Activated CD4-positive, alpha-beta T cell treated with anti-CD3 and anti-CD28 coated beads, Interleukin-2, amount 10 ng/mL, durations not matched to agents 24 days and 14 days (primary cell): ENCODE measurements at places on chromosomes 4 and X. TPM values are rescaled to one million over a fixed set of nuclear protein-coding genes. Genes with fewer than 3 reads are reported as not detected.

DNA sequence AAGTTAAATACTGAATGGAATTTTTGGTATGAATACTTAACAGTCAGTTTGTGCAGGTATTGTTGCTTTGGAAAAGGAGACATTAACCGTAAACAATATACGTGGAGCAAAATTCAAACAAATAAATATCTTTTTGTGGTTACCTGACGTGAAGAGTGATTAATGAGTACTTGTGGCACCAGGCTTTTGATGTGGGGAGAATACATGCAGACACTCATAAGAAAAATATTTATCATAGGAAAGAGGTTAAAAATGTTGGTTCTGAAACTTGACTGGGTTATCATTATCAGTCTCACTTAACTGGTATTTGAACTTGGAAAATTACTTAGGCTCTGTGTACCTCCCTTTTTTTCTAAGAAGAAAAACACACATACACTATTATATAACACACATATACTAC, 136.4 kb upstream of the NDST4 start:
- no peak for DNase-seq

DNA sequence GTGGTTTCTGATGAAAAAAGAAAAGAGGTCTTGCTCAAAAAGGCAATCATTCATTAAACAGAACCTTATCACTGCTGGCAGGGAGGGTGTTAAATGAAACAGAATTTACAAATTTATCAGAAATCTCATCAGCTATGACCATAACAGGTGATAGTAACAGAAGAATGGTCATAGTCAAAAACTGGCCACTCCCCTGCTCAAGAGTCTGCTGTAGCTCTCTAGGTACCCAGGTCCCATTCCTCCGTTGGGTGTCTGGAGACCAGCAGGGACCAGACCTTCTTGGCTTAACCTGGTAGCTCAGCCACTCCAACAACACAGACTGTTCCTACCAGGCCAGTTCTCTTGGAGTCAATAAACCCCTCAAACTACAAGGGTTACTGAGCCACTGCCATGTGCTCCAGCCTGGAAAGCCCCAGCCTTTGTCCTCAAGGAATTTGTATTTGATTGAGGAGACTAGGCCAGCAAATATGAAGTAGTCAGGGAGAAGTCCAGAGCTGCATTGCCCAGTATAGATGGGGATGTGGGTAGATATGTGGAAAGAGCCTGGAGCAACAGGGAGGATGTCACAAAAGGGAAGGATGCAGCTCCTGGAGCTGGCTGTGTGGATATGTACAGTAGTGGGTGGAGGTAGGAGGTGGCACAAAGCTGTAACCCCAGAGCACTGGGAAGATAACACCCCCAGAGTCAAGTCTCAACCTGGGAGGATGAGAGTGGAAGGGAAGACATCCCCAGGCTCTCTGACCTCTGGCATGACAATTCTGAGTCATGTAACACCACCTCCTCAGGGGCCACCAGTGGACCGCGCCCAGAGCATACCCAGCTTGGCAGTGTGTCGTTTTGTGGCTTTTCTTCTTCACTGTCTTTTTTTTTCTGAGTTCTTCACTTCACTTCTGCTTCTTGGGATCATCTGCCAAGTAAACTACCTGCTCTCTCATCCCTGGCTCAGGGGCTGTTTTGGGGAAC, 21.9 kb downstream of the RASL11B start:
- DNase-seq = no peak

DNA sequence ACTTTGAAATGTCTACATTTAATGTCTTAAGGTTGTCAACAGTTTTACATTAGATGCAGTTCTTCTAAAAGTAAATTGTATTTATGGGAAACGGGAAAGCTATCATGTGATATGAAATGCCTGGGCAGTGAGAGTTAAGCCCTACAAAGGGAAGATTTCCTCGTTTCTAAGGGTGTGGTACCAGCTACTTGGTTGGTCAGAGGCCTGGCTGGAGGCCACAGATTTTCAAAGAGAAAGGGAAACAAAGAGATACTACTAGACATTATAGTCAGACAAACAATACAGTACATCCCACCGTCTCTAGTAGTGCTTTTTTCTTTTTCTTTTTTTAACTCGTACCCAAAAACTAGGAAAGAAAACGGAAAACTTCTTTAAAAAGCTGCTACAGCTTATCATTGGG, 467.8 kb downstream of the PCDH7 start:
- no peak for DNase-seq

GRCh38 chr4:34676400-34676799, 1567.9 kb downstream of the ARAP2 start:
- DNase-seq = no peak

Gene PTCHD1
- total RNA-seq = not detected in 2 replicates

Gene WDFY3
- total RNA-seq = 0.59 and 0.75 TPM in 2 replicates
